CD4-positive, alpha-beta T cell treated with Interleukin-17A for 4 hours (primary cell): ENCODE measurements at places on chromosomes 12 and 14.

DNA sequence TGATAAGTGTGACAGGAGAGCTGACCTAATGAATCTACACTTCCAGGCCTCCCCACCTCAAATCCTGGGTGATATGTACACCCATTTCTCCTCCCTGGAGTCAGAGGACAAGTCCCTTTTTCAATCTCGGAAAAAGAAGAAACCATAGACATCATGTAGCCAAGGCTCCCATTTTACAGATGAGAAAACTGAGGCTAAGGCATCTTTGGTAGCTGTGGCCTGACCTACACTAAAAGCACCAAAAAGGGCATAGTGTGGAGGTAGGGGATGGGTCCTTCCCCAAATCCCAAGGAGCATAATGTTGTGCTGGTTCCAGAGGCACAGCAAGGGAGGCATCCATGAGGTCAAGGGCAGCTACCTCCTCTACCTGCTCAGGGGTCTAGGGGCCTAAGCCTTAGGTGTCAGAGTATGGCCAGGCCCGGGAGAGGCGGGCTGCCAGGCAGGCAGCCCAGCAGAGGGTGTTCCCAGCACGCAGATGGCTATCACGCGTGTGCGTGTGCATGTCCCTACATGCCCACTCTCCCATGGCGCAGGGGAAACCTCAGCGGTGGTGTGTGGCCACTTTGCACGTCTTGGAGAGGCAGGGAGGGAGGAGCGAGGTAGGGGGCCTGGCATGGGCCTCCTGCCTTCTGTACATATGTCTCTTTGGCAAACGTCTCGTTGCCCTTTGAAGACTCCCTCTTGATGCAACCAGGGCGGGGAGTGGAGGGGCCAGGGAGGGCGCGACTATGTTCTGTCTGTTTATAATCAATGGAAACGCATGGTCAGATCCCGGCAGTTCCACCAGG is 2.5 kb downstream of the PGF start:
- no peak for DNase-seq

GRCh38 chr14:98543074-98543473 is 728.9 kb downstream of the BCL11B start:
- no peak for DNase-seq

GRCh38 chr14:84065811-84066210 is 1464.1 kb upstream of the FLRT2 start:
- DNase-seq, result no peak

GRCh38 chr12:82968631-82969367 is 282.1 kb downstream of the TMTC2 start:
- no peak for DNase-seq

DNA sequence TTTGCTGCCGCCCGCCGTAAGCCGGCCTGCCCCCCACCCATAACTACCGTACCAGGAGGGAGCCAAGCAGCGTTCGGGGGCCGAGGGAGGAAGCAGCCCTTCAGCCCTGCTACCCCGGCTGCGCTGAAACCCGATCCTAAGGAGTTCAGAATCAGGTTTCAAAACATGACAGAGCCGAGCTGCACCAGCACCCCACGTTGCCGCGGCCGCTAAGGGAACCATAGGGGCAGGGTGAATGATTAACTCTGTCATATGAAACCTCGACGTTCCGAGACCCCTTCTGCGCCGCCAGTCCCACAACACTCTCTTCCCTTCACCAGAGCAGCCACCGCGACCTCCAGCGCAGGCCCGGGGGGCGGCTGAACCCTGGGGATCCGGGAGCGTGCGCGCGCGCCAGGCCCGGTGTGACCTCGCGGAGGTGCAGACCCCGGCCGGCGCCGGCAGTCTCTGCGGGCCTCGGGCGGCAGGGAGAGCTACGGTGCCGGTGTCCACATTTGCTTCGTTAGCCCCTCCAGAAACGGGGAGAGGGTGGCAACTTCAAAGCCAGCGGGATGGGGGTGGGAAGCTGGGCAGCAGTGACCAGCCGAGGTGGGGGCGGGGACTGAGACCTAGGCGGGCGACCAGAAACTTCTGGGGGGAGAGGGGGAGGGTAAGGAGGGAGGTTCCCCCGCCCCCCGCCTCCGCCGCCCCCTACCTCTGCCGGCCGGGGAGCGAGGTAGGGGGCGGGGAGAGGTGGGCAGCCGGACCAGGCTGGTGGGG is 1.6 kb downstream of the SIX4 start:
- DNase-seq, result peak; percentile 16

GRCh38 chr12:3692616-3693365 is 60.1 kb downstream of the CRACR2A start:
- DNase-seq, result no peak

DNA sequence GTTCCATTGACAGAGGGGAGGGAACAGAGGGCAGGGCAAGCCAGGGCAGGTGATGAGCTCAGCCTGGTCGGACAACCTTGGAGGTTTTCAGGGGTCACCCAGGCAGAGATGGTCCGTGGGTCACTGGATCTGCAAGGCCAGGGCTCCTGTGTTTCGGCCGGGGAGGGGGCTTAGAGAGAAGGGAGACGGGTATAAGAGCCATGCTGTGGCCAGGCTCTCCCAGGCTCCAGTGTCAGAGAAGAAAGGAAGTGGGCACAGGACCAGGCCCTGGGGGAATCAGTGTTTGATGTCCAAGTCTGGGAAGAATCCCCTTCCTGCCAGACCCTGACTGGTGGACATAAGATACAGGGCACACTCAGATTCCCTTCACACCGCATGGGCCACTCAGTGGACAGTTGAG is 36.9 kb downstream of the DIO3 start:
- DNase-seq, result no peak

GRCh38 chr14:95895720-95896119 is 19.1 kb downstream of the TUNAR start:
- peak; percentile 18 for DNase-seq

- DNase-seq, result no peak
Measured at GRCh38 chr14:80419345-80419744, 208.0 kb upstream of the DIO2 start.

DNA sequence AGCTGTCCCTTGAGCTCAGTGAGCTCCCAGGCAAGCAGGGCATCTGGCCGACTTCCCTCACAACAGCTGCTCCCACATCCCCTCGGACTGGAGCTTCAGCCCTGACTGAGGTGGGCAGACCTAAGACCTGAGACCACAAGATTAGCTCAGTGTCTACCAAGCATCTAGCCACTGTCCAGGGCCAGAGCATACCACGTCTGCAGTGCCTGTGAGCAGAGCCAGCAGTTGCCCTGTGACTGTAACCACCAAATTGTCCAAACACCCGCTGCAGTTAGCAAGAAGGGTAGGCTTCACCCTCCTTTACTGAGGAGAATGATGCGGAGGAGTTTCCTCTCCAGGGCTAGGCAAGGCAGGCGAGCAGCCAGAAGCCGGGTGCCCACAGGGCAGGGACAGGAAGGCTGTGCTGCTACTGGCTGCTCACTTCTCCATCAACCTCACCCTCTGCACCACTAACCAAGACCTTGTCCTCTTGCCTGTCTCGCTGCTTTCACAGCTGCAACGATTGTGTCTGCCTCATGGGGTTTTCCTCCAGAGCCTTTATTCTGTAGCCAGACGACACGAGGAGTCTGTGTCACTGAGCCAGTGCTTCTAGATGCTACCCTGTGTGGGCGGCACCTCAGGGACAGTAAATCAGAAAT is 53.9 kb downstream of the ANAPC7 start:
- peak; percentile 44 for DNase-seq

DNA sequence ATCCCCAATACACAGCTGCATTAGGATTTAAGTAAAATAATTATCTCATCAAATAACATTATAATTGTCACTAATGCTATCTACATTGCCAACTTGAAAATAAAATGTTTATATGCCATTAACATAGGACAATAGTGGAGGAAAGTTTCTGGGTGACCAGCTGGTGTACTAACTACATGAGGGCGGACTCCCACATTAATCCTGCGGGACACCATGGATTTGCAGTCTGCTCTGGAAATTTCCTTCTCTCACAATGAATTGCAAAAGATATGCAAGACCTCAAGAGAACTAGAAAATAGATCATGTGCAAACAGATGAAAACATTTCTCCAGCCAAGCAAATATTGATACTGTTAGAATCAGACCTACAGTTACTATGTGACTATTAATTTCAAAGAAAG is 390.1 kb downstream of the NAV3 start:
- DNase-seq, result no peak

- no peak for DNase-seq
Measured at GRCh38 chr14:102408724-102409123, 46.0 kb downstream of the TECPR2 start.

DNA sequence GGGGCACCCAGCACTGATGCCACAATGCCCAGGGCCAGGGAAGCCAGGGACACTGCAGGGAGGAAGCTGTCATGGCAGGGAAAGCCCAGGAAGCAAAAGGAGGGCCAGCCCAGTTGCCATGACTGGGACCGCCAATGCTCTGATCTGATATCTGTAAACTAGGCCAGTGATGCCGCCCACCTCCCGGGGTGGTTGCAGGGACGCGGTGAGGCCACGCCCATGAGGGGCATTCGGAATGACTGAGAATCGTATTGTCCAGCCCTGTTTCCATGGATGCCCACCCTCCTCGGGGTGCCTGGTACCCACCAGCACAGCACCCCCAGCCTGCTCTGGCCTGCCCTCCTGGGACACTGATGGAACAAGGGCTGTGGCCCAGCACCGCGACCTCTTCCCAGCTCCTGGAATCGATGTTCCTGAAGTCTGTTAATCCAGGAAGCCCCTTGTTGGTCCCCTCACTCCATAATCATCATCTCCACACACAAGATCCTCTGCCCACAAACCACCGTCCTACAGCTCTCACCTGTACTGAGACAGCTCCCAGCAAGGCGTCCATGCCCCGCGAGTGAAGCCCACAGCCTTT is 48.7 kb downstream of the CHGA start:
- no peak for DNase-seq

DNA sequence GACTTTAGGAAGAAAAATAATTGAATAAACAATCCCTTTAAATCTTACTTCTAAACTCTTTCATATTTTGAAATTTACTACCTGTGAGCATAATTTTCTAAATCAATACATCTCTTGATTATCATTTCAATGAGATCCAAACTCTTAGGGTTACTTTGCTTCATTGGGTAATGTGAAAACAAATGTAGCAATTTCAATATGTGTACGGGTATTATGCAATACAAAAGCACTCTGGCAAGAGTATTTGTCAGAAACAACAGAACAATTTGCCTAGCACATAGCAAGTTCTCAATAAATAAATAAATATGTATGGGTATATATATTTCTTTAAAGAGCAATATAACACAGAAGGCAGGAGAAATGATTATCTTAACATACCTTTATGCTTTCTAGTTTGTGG is 77.1 kb downstream of the PLEKHG7 start:
- DNase-seq, result no peak

- DNase-seq, result no peak
Measured at GRCh38 chr14:68589447-68590200, 203.2 kb downstream of the ZFP36L1 start.

GRCh38 chr12:22881878-22882385 is 257.0 kb downstream of the ETNK1 start:
- no peak for DNase-seq

- no peak for DNase-seq
Measured at GRCh38 chr12:66365718-66366490, 63.6 kb downstream of the HELB start.

DNA sequence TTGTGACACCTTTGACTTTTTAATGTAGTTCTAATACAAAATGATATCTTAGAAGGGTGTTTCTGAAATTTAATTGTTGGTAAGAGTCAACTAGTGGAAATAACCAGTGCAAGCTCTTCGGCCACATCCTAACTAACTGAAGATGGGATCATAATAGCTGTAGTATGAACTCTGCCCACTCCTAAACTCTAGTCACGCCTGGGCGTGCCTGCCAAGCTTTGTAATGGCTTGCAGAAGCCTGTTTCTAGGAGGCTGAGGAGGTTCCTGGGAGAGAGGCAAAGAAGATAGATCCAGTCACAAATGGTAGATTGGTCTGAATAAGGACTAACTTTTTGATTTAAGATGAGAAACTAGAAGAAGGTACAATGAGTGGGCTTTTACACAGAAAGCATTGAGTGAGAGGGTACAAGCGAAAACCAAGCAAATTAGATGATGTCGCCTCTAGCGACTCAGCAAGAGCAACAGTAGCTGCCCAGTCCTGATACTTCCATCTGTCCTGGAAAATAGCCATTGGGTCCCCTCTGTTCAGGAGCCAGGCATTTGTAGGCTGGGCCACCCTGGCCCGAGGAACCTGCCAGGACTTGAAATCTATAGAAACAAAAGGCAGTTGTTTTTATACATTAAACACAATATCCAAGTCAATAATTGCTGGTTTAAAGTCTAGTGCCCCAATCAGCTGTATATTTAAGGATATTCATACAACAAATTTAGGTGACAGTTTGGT is 148.8 kb downstream of the SLC38A4 start:
- DNase-seq, result no peak

DNA sequence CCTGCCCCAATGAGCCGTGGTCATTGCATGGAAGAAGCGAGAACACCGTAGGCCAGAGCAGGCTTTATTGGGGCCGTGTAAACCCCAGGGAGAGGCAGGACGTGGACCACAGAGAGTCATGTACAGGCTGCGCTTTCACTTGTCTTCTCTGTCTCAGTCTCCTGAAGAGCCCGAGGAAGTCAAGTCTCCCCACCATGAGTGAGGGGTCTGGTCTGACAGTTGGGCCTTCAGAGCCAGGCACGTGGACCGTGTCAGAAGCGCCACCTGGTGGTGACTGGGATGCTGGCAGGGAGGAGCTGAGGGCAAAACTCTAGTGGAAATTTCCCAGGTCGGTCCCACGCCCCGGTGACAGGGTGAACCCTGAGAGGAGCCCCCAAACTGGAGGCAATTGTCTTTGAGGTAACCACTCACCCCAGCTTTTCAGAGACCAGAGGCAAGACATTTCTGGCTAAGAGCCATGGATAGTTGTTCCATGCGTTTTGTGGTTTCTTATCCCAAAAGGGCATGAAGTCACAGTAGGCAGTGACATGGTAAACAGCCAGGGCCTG is 17.4 kb downstream of the RPS6KL1 start:
- peak; percentile 89 for DNase-seq

DNA sequence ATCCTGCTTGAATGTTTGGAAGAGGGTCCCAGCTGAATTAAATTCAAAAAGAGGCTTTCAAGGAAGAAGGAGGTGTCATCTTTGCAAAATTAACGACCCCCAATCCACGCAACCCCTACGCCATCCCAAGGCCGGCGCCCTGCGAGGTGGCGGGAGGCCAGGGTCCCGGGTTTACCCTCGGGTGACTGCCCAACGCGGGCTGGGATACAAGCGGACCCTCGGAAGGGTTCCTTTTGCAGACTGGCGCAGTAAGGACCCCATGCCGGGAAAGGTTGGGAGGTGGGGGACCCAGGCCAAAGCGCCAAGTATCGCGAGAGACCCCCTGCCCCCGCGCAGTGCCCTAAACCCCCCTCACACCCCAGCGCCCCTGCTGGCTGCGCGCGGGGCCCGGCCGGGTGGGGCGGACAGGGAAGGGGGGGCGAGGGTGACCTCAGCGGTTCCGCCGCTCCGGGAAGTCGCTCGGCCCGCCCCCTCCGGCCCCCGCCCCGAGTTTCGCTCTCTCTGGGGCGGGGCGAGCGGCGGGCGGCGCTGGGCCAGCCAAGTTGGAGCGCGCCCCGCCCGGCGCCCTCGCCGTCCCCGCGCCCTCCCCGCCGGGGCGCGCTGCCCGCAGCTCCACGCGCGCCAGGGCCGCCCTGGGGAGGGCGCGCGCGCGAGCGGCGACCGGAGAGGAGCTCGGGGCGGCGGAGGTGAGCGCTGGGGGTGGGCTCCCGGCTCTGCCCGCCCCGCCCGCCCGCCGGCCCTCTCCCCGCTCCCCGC is 708 bp upstream of the ZBTB42 start:
- DNase-seq, result peak; percentile 95

- DNase-seq, result no peak
Measured at GRCh38 chr14:79443602-79444001, 767.7 kb downstream of the DIO2 start.
